ENCODE measurements at places on chromosomes 1 and 21. TPM values are rescaled to one million over a fixed set of nuclear protein-coding genes. Genes with fewer than 3 reads are reported as not detected.

- DNase-seq: no peak
Observed at GRCh38 chr1:31524186-31524901, 52.0 kb upstream of the TINAGL1 start.

DNA sequence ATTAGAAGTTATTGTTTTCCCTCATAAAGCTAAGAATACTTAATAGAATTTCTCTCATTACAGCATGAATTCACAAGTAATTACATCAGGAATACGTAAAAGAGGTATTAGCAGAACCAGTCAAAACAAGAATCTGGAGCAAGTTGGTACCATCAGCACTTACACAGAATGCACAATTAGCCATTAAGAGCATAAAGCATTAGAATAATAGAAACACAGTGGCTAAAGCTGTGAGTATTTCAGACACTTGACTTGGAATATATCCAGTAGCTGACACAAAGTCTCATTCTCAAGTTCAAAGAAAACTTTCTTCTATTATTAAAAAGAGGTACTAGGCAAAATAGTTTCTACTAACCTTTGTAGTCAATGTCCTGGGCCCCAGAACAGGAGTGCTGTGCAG is 49.6 kb downstream of the KRTAP19-8 start:
- DNase-seq: no peak

ZBTB8B gene
- 0.01 TPM for total RNA-seq

IL20 gene
- total RNA-seq: not detected

OR2T35 gene
- not detected for total RNA-seq

AMY1A gene
- not detected for total RNA-seq

DNA sequence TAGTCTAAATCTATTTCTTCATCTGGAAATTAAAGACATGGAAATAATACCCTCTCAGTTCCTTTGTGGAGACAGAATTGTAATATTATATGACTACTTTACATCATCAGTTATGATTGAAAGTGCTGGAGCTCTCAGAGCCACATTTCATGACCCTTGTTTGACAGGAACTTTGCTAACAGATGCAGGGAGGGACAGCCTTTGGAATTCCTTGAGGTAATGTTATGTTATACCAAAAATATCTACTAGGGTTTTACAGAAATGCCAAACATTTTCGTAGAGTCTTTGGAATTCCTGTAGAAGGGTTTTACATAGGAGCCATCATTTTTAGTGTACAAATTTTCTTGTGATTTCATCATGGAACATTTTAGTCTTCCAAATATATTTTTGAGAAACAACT is 57.4 kb upstream of the ADAMTS5 start:
- no peak for DNase-seq

LIPI gene
- total RNA-seq: not detected

GRCh38 chr1:224205438-224205840 is 22.4 kb downstream of the DEGS1 start:
- DNase-seq: peak; percentile 7

- DNase-seq: no peak
Observed at GRCh38 chr1:39540504-39541031, 36.0 kb downstream of the PABPC4 start.

PODN gene
- total RNA-seq: not detected

GRCh38 chr1:221451741-221452140 is 290.1 kb downstream of the DUSP10 start:
- DNase-seq: no peak

- DNase-seq: no peak
Observed at GRCh38 chr1:80657707-80658106, 1143.0 kb upstream of the ADGRL2 start.

TRIM17 gene
- total RNA-seq: 0.64 TPM

AGO3 gene
- 23.8 TPM for total RNA-seq

DNA sequence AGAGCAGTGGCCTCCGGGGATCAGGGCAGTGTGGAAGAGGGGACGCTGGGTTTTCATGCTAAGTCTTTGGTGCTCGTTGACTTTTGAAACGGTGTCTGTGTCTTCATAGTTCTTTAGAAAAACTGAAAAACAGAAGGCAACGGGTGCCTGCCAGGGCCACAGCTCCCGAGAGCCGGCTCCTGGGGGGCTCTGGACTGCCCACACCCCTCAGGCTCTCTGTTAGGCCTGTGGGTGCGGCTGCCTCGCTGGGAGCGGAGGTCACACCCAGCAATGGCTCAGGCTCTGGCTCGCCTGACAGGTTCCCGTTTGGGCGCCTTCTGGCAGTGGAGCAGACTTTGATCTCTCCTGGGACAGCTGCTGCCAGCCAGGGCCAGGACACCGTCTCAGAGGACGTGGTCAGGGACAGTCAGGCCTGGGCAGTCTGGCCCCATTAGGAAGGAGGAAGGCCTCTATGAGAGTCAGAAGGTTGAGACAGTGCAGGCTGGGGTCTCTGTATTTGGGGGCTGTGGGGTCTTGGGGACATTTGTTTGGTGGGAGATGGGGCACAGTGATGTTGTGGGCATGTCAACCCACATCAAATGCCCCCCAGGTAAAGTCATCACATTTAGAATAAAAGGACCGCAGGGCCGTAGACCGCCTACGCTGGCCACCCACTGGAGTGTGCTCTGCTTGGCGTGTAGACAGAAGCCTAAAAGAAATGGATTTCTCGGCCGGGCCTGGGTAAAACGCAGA is 5.6 kb downstream of the ARHGEF16 start:
- peak; percentile 75 for DNase-seq

TMPRSS15 gene
- total RNA-seq: not detected

FBXO2 gene
- total RNA-seq: 112 TPM

DCST1 gene
- not detected for total RNA-seq

- DNase-seq: no peak
Observed at GRCh38 chr1:233704170-233704897, 90.4 kb downstream of the KCNK1 start.

DNA sequence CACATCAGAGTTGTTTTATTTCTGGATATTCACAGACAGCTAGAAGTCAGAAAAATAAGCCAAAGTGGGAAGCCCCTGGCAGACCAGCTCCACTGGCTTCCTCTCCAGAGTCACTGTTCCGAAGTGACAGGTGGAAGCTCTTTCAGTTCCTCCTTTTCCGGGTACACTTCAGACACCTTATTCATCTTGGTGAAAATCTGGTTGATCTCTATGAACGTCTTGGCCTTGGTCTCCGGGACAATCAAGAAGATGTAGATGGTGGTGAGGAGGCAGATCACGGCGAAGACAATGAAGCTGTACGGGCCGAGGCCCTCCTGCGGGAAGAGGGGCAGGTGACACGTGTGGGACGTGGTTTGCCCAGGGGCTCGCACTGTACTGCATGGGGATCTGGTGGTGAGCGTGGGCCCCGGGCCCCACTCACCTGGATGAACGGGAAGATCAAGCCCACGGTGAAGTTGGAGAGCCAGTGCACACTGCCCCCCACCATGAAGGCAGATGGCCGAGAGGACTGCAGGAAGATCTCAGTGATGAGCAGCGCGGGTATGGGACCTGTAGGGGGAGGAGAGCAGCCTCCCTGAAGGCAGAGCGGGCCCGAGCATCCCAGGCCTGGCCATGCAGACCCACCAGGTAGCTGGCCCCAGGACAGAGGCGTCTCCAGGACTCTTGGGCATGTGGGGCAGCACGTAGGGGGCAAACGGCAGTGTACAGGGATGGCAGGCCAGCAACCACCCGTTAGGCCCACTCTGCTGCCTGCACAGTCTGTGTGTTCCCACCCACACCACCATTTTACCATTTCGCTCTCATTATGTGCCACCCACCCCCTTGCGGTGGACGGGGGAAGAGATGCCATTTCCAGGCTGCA is 11.5 kb upstream of the SLC2A7 start:
- no peak for DNase-seq

GRCh38 chr1:96649301-96649700 is 72.3 kb upstream of the PTBP2 start:
- no peak for DNase-seq

MPL gene
- not detected for total RNA-seq

DNA sequence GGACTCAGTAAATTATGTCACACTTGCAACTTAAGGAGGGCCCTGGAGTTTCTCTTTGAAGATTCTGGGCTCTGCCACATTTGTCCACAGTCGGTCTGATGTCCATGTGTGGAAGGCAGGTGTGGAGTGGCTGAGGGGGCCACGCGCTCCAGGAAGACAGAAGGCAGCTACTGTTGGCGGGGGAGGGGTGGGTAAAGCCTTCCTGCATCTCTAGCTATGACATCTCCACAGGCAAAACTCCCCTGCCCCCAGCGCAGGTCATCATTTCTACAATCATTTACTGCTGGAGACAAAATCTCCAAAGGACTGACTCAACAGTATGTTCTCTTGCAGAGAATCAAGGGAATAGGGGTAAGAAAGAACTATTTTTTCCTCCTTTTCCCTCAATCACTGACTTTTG is 11.4 kb upstream of the TSPEAR start:
- DNase-seq: no peak

- DNase-seq: no peak
Observed at GRCh38 chr1:58580186-58580585, 3.1 kb upstream of the TACSTD2 start.
